ENCODE measurements at places on chromosomes 1 and 21.

- DNase-seq = no peak
These were observed 121.2 kb downstream of the LTN1 start for GRCh38 chr21:28871388-28872010.

GRCh38 chr1:244011786-244012185 lies 39.3 kb upstream of the ZBTB18 start:
- DNase-seq = no peak

DNA sequence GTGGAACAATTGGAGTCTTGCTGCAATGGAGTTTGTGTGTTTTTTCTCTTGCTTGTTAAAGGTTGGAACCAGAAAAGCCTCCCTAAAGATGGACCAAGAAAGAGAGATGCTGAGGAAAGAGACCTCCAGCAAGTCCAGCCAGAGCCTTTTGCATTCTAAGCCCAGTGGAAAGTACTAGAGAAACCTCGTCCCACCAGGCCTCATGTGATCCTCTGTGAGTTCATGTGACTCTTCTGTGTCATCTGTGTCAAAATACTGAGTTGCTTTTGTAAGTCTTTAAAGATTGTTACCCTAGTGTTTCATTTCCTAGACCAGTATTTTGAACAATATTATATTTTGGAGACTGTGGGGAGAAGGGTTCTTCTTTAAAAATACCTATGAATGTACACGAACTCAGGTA lies 12.5 kb upstream of the EFHD2 start:
- no peak for DNase-seq

DNA sequence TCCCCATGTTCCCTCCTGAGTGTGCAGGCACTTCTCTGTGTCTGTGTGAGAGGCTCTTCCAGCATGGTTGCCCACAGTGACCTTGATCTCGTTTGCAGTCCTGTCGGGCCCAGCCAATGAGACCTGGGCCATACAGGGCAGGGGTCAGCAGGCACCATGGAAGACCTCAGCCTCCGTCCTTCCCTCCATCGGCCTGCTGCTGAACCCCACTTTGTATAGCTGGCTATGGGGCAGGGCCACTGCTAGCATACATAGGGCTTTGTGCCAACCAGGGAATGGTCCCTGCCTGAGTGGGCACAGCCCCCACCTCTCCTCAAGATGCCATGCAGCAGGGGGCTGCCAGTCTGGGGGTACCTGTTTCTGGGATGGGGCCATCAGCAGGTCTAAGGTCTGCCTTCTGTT lies 3.8 kb downstream of the C1orf35 start:
- DNase-seq = no peak

DNA sequence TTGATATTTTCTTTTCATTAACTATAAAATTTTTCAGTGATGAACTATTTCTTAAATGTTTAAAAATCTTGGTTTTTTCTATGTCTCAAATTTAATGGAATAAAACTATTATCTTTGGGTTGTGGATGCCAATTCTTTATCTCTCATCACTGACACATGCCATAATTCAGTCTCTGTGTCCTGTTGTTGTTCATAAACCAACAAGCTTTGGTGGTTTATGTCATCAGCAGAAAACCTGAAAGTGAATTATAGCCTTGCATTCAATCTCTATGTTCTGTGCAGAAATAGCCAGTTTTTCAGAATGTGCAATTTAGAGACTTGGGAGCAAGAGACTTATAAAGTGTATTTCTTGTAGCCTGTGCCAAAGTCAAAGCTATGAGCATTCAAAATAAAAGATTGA lies 462.6 kb upstream of the ADGRL4 start:
- DNase-seq = no peak

DNA sequence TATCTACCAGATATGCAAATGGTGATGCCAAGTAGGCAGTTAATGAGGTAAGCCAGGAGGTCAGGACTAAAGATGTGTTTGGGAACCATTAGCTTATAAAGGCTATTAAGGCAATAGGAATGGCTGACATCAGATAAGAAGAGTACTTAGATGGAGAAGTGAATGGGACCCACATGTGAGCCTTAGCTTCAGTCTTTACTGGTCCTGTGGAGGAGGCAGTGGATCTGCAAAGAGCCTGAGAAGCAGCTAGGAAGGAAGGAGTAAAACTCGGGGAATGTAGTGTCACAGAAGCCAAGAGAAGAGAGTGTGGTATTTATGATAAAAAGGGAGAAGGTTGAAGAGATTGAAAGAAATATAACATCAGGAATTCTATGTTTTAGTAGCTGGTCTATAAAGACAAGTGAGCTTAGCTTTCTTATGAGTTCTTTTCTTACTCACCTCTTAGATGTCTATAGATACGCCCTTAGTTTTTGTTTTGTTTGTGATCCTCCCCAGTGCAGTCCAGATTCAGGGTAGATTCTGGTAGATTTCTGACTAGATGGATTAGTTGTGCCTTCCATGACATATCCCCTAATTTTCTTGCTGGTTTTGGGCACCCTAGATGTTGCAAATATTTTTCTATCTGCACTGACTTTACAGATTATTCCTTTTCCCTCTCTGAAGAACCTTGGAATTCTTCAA lies 39.4 kb downstream of the SLAMF6 start:
- DNase-seq = no peak

DNA sequence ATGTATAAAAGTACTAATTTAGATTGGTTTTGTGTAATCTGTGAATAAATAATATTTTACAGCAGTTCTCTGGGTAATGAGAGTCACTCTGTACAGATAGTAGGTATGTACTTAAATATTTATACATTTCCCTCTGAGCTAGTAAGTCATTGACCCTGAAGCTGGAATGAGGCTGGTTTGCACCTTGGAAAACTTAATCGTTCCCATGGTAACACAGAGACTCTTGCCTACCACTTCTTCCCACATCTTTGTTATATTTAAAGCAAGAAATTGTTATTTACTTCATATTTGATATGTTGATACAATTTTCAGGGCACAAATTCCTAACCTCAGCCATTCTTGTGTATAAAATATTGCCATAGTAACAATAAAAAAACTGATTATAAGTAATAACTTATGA lies 13.3 kb upstream of the DR1 start:
- DNase-seq = no peak

DNA sequence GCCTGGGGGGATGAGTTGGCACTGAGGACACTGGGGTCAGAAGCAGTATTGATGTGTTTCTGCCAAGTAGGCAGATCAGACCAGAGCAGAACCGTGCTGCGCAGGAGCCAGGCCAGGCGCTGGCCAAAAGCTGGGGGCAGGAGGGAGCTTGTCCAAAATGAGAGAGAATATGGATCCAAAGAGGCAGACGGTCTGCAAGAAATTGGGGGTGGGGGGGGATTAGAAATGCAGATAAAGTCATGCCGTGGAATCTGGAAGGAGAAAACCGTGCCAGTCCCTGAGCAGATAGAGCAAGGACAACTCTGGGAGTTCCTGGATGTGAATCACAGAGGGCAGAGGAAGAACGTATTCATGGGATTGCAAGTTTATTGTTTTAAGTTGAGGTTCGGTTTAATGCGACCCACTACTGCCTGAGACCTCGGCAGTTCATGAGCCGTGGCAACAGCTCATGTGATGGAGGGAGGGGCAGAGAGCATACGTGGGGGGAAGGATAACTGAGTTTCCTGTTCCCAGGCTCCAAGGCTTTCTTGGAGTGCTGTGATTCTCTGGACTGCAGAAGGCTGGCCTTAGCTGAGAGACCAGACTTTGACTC lies 224.0 kb downstream of the FGGY start:
- DNase-seq = no peak

DNA sequence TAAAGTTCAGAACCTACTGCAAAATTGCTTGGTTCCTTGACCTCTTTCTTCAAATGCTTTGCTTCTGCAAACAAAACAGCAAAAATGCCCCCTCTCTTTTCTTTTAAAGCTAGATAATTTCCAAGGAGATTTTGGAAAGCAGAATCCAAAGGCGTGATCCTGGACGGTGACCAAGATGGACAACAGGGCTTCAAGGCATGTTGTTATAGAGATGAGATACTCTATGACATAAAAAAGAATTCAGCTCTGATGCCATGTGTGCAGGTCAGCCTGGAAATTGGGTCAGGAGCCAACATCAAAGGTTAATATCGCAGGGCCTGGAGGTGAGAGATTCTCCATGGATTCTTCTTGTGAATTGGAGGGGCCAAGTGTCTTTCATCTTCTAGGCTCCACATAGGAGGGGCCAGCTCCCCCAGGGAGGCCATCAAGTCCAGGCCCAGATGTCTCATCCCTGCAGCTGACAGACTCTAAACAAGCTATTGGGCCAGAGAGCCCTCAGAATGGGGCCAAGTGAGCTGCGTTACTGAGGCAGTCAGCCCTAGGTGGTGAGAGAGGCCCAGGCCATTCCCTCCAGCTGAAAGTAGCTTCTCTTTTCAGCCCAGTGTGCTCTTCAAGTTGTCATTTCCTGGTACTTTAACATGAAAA lies 45.5 kb downstream of the NMNAT2 start:
- DNase-seq = no peak

DNA sequence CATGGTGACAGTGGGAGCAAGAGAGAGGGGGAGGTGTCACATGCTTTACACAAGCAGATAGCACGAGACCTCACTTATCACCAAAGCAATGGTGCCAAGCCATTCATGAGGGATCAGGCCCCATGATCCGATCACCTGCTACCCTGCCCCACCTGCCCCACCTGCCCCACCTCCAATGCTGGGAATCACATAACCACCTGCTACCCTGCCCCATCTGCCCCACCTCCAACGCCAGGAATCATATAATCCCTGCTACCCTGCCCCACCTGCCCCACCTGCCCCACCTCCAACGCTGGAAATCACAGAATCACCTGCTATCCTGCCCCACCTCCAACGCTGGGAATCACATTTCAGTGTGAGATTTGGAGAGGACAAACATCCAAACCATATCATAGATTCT lies 10.6 kb upstream of the AIRE start:
- DNase-seq = no peak

DNA sequence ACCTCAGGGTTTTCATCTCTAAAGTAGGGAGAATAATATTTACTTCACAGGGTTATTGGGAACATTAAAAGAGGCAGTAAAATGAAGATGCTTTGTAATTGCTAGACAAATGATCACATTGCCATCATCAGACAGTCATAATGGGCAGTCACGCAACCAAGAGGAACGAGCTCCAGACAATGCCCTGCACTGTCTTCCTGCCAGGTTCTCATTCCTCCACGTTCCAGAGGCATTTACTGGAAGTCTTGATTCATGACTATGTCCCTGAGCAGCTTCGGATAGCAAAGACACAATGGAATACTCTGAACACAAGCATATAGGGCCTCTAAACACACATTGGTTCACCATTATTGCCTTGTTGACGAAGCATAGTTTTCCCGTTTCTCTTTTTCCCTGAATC lies 389.7 kb downstream of the NTNG1 start:
- DNase-seq = no peak

GRCh38 chr1:151693057-151693651 lies 23.4 kb downstream of the CELF3 start:
- DNase-seq = no peak

DNA sequence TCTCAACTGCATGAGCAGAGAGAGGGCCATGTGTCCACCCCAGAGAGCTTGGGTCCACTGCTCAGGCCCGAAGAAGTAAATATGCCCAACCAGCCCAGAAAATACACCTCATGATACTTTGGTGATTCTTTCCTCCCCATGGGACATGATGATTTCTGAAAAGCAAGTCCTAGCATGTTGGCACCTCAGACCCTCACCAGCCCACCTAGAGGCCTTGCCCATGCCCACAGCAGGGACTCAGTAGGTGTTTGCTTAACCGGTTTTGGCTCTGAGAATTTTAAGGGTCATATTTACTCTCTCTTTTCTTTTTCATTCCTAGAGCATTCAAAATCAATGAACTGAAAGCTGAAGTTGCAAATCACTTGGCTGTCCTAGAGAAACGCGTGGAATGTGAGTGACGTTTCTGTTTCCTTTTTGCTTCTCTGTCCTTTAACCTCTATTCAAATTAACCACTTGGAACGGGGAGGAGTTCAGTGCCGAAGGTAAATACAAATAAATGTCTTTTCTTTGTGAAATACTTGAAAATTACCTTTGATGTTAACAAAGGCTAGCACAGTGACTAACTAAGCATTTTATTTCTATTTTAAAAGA lies 79.7 kb downstream of the PDE9A start:
- no peak for DNase-seq

GRCh38 chr1:75630004-75630594 lies 19.2 kb upstream of the SLC44A5 start:
- no peak for DNase-seq

- no peak for DNase-seq
These were observed 1.1 kb downstream of the VANGL2 start for GRCh38 chr1:160401487-160401805.

DNA sequence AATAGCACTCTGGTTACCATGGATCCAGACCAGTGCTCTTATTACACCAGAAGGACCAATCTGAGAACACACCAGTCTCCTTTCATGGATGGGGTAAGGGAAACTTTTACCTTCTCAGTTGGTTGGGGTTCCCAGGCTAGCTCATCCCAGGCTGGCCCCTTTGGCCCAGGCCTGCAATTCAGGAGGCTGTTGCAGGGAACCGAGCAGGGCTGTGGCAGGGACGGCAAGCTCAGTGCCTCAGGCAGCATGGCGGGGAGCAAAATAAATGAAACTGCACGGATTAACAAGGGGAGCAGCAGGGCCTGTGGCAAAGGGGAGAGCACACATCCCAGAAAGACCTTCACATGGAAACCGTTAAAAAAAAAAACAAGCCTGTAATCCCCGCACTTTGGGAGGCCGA lies 57.0 kb downstream of the DMRTB1 start:
- no peak for DNase-seq

- DNase-seq = no peak
These were observed 18.5 kb downstream of the COLGALT2 start for GRCh38 chr1:184019069-184019468.

DNA sequence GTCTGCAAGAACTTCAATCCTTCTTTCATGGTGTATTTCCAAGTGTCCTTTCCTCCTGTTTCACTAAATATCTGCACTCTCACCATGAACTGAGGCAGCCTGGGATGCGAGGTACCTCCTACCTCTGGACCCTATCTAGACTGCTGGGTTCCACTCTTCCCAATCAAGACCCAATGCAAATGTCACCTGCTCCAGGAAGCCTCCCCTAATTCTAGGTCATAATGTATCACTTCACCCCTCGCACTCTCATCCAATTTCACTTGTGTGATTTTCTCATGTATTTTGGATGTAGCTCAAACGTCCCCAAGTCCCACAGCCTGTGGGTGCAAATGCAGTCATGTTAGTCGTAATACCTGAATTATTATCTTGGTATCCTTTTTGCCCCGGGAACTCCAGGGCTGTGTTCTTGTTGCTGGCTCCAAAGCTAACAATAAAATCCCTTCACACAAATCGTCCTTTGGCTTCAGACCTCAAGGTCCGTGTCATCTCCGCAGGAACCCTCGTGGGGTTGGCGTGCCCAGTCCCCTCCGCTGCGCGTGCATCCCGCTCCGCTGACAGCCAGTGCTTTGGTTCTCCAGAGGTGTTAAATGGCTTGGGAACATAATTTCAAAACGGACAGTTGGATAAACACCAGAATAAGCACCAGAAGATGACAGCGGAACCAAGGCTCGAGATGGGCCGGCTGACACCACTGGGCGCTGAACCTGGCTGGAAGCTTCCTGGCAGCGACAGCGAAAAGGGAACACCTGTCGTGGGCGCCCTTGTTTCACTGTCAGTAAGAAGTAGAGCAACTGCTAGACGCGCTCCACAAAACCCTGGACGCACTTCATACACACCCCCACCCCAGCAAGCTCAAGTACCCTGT lies 1.0 kb upstream of the BACH1 start:
- DNase-seq = no peak

GRCh38 chr1:53686091-53686964 lies 52.6 kb downstream of the GLIS1 start:
- no peak for DNase-seq

- DNase-seq = no peak
These were observed 576.1 kb upstream of the PTBP2 start for GRCh38 chr1:96145492-96145891.

- DNase-seq = no peak
These were observed 910 bp upstream of the ANKRD65 start for GRCh38 chr1:1421907-1422464.
